ENCODE measurements at places on chromosomes 7 and 10. TPM values are rescaled to one million over a fixed set of nuclear protein-coding genes. Genes with fewer than 3 reads are reported as not detected.

HTR5A gene
- not detected for total RNA-seq

TMEM176A gene
- 69.7 TPM for total RNA-seq

LOXL4 gene
- total RNA-seq: 8.2 TPM

- no peak for DNase-seq
These were observed 198.3 kb upstream of the YAE1 start for GRCh38 chr7:39367943-39368342.

- no peak for DNase-seq
These were observed 33.0 kb downstream of the ZNF33A start for GRCh38 chr10:38043516-38043915.
